A549 treated with Hydrocortisone at 1 μM for 4 hours (cell line): ENCODE measurements at places on chromosomes 12 and 14. TPM values are rescaled to one million over a fixed set of nuclear protein-coding genes. Genes with fewer than 3 reads are reported as not detected.

The RFX4 gene
- total RNA-seq = 0.03 TPM in 1 of 5 replicates, not detected in the others

The GLT8D2 gene
- total RNA-seq = 0.20 to 0.44 TPM (median 0.23 TPM) in 5 replicates

The PIK3C2G gene
- not detected in 5 replicates for total RNA-seq

The ZBTB1 gene
- 21.4 to 24.2 TPM (median 21.6 TPM) in 5 replicates for total RNA-seq

The CMTM5 gene
- total RNA-seq = not detected in 5 replicates

The CBLN3 gene
- 0.97 to 1.3 TPM (median 1.2 TPM) in 5 replicates for total RNA-seq

The LBHD2 gene
- 0.16 to 0.24 TPM in 2 of 5 replicates, not detected in the others for total RNA-seq

The DIABLO gene
- 67.6 to 75.6 TPM (median 68.2 TPM) in 5 replicates for total RNA-seq

The RNF212B gene
- total RNA-seq = not detected in 5 replicates

The ASPG gene
- 0.09 TPM in 1 of 5 replicates, not detected in the others for total RNA-seq

The GPR135 gene
- total RNA-seq = 0.70 to 1.1 TPM (median 0.87 TPM) in 5 replicates

The TAS2R30 gene
- total RNA-seq = 0.05 to 0.06 TPM in 2 of 5 replicates, not detected in the others

The IL23A gene
- 0.43 to 0.69 TPM (median 0.53 TPM) in 5 replicates for total RNA-seq

The RNASE7 gene
- total RNA-seq = 0.07 TPM in 1 of 5 replicates, not detected in the others

The CRY1 gene
- total RNA-seq = 19.7 to 27.2 TPM (median 22.5 TPM) in 5 replicates

The CPSF6 gene
- 52.5 to 73.6 TPM (median 55.6 TPM) in 5 replicates for total RNA-seq

The KRT6B gene
- total RNA-seq = 0.05 to 0.09 TPM in 2 of 5 replicates, not detected in the others

The KRT75 gene
- 0.07 to 0.18 TPM (median 0.09 TPM) in 5 replicates for total RNA-seq

The SLC22A17 gene
- 5.8 to 7.4 TPM (median 6.1 TPM) in 5 replicates for total RNA-seq

The PEX5 gene
- 22.6 to 33.3 TPM (median 28.8 TPM) in 5 replicates for total RNA-seq
